ENCODE measurements at places on chromosomes 7 and 10.

DNA sequence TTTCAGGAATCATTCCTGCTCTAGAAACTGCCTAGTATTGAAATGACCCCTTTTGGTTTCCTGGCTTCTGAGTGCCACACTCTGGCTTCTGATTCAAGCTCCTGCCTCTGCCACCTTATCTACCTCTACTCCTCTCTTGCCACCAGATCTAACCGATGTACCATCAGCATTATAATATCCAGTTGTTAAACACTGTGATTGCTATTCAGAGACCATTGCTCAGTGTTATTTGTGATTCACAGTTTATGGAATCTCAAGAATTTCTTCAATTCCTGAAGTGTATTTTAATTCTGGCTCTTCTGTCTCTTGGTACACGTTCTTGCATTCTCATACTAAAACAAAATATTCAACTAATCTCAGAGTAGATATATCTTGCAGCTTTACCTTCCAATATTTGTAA, 88.7 kb downstream of the DYNC1I1 start:
- no peak for DNase-seq

DNA sequence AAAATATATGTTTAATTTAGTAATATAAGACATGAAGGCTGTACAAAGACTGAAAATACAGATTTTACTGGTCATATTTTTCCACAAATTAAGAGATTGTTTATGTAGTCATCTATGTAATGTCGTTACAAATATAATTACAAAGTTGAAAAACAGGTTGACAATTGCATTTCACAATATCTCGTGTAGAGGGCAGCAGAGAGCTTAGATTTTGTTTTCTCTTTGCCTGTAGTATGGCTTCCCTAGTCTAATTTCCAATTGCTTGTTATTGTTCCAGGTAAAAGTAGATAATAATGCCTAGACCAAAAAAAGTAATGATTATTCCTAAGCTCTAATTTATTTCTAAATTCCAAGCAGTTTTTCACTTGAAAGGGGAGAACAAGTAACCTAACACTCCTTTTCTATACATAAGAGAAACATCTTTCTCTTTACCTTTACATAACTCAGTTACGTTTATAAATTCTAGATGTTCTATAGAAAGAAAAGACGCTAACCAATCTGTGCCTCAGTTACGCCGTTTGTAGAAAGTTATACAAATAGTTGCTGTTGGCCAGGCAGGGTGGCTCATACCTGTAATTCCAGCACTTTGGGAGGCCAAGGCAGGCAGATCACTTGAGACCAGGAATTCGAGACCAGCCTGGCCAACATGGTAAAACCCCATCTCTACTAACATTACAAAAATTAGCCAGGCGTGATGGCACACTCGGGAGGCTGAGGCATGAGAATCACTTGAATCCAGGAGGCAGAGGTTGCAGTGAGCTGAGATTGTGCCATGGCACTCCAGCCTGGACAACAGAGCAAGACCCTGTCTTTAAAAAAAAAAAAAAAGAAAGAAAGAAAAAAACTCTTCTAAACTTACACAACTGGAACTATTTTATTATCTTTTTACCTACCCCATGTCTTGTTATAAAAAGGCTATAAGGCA, 30.0 kb downstream of the NET1 start:
- no peak for DNase-seq

DNA sequence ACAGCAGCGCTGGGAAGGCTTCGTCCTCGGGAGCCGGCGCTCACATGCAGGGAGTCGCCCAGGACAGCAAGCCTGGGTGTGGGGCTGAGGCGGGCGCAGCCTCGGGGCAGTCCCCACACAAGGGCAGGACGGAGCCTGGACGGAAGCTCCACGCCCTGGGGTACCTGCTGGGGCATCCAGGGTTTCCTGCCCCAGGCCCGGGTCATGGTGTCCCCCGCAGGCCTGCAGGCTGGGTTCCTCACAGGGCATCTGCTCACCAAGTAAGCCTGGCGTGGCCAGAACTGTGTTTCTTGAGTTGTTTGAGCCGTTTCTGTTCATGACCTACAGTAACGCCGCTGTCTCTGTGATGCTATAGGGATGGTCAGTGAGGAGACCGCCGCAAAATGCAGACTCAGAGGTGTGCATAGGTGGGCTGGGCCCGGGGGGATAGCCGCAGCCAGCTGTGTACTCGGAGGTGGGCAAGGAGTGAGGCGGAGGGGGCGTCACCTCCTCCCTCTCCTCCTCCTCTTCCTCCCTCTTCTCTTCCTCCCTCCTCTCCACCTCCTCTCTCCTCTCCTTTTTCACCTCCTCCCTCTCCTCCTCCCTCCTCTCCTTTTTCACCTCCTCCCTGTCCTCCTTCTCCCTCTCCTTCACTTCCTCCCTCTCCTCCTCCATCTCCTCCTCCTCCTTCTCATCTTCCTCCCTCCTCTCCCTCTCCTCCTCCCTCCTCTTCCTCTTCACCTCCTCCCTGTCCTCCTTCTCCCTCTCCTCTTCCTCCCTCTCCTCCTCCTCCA, 438.9 kb downstream of the DNAJB6 start:
- DNase-seq: no peak

- no peak for DNase-seq
These were observed 7.2 kb downstream of the HOXA13 start for GRCh38 chr7:27192546-27193334.

DNA sequence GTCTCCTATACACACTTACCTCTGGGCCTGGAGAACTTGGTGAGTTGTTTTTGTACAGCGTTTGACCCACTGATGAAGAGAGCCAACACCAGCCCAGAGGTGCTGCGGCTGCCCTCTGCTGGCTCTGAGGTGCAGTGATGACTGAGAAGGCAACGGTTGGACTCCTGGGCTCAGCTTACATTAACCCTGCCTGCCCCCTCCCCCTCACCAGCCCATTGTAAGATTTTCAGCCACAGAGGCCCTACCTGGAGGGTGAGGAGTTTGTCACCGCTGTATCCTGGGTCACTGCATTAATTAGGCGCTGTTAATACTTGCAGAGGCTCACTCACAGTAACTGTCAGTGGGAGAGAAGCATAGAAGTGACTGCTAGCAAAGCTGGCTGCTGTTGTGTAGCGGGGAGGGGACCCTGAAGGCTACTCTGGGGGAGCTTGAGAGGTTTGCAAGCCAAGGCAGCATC, 19.0 kb upstream of the ANKRD2 start:
- DNase-seq: no peak

- no peak for DNase-seq
These were observed 9.9 kb downstream of the MICU1 start for GRCh38 chr10:72615970-72616369.

DNA sequence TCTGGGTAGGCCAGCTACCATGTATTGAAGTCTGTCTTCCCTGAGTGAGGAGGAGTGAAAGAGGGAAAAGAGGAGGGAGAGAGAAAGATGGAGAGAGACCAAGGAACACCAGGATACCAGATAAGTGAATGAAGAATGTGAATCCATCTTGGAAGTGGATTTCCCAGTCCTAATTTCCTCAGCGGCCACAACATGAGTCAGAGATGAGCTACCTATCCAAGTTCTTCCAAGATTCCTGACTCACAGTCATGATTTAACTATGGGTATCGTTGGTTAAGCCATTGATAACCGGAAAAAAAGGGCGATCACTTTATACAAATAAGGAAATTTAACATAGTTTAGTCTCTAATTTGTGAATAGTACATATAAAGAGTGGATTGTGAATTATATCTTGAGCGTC, 561.8 kb downstream of the ATRNL1 start:
- no peak for DNase-seq

DNA sequence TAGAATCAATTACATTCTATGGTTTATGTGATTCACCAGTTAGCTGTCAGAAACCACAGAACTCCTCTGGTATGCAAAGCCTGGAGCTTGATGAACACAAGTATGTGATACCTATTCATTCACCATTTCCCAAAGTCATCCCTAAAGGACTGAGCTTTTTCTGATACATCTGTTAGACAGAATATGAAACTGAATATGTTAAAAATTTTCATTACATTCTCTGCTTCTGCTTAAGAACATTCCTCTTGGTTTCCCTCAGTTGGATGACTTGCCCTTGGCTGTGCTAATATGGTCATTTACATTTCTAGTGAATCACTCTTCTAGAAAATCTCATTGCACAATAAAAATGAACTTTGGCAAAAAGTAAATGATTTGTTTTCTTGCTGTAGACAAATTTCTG, 10.8 kb upstream of the PON1 start:
- DNase-seq: peak; percentile 34
